ENCODE measurements at places on chromosomes 7 and 10. TPM values are rescaled to one million over a fixed set of nuclear protein-coding genes. Genes with fewer than 3 reads are reported as not detected.

ZNF727 gene
- total RNA-seq = 3.1 TPM

ASZ1 gene
- not detected for total RNA-seq

HHEX gene
- total RNA-seq = 2.3 TPM

NT5C2 gene
- total RNA-seq = 67.4 TPM

WIPF3 gene
- total RNA-seq = 30.7 TPM

SFRP5 gene
- total RNA-seq = not detected

COL17A1 gene
- total RNA-seq = not detected

PROSER2 gene
- 1.2 TPM for total RNA-seq

TBXAS1 gene
- total RNA-seq = 2.0 TPM

GDF10 gene
- total RNA-seq = 0.58 TPM

HELLS gene
- total RNA-seq = 0.69 TPM

NRG3 gene
- total RNA-seq = not detected

AKR1C8 gene
- not detected for total RNA-seq

TM9SF3 gene
- 30.4 TPM for total RNA-seq

DMBT1 gene
- total RNA-seq = 0.38 TPM

GNAT3 gene
- total RNA-seq = not detected

Measured in psoas muscle (tissue), 8 donors.